ENCODE measurements at places on chromosomes 3 and 15.

GRCh38 chr3:69282181-69282580, 103.7 kb downstream of the FRMD4B start:
- no peak for DNase-seq

GRCh38 chr15:68786753-68787152, 33.9 kb downstream of the ANP32A start:
- no peak for DNase-seq

GRCh38 chr3:112425858-112426750, 73.2 kb downstream of the BTLA start:
- DNase-seq: no peak

- no peak for DNase-seq
Observed at GRCh38 chr15:83127547-83128150, 20.2 kb downstream of the TM6SF1 start.

DNA sequence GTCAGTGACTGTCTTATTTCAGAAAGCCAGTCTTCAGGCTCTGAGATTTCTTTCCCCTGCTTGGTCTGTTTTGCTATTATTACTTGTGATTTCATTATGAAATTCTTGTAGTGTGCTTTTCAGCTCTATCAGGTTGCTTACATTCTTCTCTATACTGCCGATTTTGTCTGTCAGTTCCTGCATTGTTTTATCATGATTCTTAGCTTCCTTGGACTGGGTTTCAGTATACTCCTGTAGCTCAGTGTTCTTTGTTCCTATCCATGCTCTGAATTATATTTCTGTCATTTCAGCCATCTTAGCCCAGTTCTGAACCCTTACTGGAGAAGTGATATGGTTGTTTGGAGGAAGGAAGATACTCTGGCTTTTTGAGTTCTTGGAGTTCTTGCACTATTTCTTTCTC, 40.5 kb downstream of the CEP63 start:
- no peak for DNase-seq

- no peak for DNase-seq
Observed at GRCh38 chr15:84001655-84002054, 233.9 kb upstream of the GOLGA6L4 start.

GRCh38 chr3:17045705-17046104, 160.9 kb downstream of the PLCL2 start:
- no peak for DNase-seq

DNA sequence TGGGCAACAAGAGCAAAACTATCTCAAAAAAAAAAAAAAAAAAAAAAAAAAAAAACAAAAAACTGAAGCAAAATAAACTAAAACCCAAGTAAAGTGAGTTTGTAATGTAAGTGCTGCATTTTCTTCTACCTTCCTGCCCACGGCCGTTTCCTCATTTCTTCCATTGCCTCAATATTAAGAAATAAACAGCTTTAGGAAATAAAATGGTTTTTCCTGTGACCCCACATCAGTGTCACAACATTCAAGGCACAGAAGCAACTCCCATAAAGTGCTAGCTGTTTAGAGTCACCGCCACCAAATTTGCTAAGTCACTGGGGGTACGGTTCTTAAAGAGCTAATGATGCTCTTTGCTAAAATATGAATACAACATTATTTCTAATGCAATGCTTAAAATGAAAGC, 3.3 kb downstream of the PKM start:
- DNase-seq: no peak

GRCh38 chr3:18100121-18100520, 325.0 kb downstream of the SATB1 start:
- no peak for DNase-seq

DNA sequence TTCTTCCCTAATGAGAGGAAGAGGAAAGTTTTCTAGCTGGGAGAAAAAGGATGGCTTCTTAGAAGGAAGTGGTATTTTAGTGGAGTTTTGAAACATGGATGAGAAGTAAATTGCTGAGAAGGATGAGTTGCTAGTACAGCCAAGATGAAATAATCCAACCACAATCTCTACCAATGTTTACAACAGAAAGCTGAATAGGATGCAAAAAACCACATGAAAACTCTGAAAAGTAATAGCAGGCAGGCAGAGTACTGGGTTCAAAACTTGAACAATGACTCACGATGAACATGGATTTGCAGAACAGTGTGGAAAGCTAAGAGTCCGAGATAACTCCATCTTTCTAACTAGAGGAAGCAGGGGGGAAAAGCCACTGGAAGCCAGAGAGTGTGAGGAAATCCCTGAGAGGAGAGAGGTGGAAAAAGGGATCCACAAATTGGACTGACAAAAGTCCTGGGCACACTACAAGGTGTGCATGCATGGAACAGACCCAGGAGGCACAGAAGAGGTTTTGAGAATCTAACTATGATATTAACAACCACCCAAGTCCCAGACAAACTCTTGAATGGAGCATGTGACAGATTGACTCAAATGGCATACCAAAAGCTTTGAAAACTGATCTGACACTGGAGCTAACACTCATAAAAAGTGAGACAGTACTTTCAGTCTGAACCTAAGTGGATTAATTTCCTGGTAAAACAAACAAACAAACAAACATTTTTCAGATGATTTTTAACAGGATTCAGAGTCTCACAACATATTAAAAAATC, 76.7 kb downstream of the ST6GAL1 start:
- DNase-seq: no peak

- peak; percentile 52 for DNase-seq
Observed at GRCh38 chr3:100720426-100720825, 11.1 kb downstream of the TFG start.

- peak; percentile 81 for DNase-seq
Observed at GRCh38 chr15:71802770-71803169, 7.6 kb upstream of the NR2E3 start.

DNA sequence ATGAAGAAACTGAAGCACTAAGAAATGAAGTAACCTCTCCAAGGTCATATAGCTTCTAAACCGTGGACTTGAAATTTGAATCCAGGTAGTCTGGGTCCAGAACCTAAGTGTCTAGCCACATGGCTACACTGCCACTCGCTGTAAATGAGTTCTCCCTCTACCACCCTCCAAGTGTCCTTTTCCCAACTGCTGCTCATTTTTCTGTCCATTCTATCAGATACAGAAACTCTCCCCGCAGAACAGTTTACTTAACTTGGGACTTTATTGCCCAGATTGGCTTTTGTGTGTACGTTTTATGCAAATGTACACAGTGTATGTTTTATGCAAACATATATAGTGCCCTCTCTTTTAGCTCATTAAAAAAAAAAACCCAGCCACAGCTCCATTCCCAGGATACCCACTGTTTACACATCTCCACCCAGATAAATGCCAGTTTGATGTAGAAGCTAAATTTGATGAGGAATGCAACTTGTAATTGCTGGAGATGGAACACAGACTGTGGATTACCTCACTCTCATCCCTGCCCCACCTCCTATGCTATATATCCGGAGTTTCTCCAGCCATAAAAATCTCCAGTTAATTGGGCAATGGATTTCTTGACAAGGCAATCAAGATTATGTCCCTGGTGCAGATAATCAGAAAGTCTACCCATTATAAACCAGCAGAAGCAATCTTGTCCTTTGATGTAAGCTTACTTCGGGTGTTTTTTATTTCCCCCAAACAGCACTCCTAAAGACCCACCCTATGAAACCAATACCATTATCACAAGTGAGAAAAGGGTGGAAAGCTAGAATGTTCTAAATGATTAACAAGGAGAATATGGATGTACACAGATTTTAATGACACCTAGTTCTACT, 42.0 kb downstream of the THBS1 start:
- DNase-seq: no peak

DNA sequence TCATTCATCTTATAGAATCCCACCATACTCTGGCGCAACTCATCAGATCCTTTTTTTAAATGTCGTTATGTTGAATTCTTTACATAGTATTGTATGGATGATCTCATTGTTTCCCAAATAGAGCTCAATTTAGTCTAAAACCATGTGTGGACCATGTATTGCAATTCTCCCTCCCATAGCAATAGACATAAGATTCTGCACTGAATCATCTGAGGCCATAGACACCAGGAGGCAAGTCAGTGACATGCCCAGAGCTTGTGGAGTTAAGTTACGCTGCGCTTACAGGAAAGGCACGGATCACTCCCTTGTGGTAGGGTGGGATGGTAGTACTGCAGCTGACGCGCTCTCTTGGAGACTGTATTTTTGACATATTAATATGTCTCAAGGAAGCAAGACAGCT, 211.0 kb downstream of the GABRB3 start:
- DNase-seq: no peak

DNA sequence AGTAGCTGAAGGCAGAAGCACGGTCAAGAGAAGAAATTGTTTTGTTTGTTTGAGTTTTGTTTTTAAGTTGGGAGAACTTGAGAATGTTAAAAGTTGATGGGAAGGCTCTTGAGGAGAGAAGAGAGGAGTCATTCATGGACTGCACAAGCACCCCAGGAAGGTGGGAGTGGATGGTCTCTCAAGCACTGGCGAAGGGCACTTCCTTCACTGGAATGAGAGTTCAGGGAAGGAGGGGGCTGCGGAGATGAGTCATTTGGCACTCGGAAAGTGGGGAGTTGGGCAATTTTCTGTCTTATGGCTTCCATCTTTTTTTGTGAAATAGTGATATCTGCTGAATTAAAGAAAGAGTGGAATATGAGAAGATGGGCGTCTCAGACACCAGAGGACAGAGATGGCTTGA, 66.0 kb downstream of the ATP13A4 start:
- no peak for DNase-seq

GRCh38 chr3:149891621-149892020, 78.6 kb downstream of the RNF13 start:
- no peak for DNase-seq

DNA sequence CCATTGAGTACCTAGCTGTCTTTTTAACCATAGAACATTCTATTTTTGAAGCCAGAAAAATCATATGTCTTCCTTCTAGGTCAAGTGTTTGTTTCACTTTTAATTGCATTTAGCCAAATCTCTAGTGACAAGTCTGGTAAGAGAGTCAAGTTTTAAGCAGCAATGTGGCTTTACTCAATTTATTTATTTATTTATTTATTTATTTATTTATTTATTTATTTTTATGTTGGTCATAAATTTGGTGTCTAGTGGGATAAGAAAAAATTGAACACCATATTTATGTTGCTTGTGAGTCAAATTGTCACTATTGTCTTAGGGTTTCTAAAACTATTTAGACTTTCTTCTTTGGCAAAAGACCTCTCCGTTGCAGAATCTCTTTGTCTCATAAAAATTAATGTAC, 174.5 kb upstream of the BCHE start:
- no peak for DNase-seq

GRCh38 chr3:111936191-111936841, 42.5 kb upstream of the ABHD10 start:
- DNase-seq: no peak

GRCh38 chr3:13053420-13053819, 19.8 kb downstream of the IQSEC1 start:
- DNase-seq: no peak

DNA sequence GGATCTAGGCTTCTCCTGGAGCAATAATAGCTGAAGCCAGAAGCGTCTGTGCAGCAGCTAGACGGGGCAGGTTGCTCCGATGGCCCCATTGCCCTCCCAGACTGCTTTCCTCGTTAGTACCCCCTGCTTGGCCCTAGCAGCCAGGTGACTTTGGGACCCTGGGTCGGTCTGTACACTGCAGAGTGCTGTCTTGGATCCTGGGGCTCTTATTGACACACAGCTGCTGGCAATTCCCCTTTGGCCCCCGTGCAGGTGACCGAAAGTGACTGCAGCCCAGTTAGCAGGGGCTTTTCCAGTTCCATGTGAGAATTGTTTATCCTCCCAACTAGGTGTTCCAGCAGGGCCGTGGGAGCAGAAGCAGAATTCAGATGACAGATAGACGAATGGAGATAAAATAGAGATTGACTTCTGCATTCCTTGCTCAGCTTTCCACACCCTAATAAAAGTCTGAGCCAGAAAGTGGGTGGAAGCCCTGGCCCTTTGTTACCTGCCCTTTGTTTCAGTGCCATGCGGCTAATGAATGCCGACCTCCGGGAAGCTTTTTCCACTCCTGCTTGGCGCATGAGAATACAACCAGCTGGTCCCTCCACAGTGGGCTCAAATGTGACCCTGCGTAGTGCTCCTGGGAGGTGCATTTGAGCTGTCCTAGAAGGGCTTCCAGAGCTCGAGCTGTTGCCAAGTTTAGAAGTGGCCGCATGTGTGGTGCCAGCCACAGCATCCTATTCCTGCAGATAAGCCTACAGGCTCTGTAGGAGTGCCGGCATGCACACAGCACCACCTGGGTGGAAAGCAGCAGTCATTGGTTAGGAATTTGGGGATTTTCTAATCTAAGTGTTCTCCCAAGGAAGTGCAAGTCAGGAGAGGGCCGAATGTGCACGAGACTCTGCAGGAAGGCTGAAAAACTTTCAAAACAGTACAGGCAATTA, 94.4 kb downstream of the SLCO3A1 start:
- DNase-seq: peak; percentile 67

DNA sequence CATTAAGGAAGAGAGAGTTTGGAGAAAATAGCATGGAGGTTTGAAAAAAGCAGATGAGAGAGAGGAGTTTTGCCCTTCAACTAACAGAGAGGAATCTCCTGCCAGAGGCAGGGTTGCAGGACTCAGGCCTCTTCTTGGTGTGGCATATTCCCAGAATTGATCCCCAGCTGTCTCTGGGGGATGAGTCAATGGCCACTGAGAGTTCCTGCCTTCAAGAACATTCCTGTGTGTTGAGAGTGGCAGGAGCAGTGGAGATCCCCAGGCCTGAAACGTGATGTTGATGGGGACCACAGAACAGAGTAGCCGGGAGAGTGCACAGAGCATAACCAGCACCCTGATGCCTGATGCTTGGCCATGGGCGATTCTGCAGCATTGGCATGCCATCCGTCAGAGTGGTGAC, 348.4 kb upstream of the THBS1 start:
- no peak for DNase-seq

DNA sequence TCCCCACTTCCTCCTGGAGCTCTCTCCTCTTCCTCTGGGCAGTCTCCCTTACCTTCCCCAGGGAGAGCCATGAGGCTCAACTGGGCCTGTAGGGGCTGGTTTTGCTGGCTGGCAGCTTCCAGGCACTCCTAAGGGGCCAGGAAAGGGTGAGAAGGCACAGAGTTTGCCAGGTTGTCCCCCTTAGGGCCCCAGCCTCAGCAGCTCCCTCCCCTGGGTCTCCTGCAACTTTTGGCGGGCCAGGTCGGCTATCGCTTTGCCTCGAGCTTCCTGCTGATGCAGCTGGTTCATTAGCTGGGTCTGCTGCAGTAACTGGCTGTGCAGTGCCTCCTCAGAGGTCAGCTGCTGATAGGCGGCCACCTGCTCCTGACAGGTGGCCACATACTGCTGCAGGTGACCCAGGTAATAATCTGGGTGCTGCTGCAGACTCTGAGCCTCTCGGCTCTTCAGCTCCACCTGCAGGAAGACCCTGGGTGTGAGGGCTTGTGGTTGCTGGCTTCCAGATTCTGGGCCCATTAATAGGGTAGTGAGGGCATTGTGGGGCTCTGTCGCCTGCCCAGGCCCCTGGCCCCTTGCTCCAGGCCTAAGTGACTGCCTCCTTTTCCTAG, 29.7 kb upstream of the OR4F6 start:
- peak; percentile 75 for DNase-seq

- no peak for DNase-seq
Observed at GRCh38 chr3:121665488-121665887, 4.8 kb upstream of the HCLS1 start.

- DNase-seq: no peak
Observed at GRCh38 chr3:146195605-146196004, 34.6 kb upstream of the PLOD2 start.

GRCh38 chr15:92332125-92332899, 61.4 kb upstream of the ST8SIA2 start:
- no peak for DNase-seq
